MCF 10A (cell line): ENCODE measurements at places on chromosomes 7 and 10.

- no peak for DNase-seq
Measured at GRCh38 chr10:3139216-3139910, 33.2 kb downstream of the PITRM1 start.

DNA sequence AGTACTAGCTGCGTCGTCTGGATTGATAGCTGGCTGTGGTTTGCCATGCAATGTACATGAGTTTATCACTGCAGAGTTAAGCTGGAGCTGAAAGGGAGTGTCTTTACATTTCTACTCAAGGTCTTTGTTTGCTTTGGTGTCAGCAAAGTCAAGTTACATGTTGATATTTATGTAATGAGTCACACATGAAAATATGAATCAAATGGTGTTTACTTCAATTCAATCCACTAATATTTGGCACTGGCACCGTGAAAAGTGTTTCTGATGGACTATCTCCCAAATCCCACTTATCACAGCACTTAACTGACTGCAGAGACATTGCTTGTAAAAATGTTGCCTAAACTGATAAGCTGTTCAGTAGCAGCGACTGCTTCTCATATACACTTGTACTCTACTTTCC is 395.9 kb downstream of the TFEC start:
- DNase-seq = peak; percentile 4

GRCh38 chr7:141313896-141314295 is 237.3 kb upstream of the AGK start:
- DNase-seq = no peak

DNA sequence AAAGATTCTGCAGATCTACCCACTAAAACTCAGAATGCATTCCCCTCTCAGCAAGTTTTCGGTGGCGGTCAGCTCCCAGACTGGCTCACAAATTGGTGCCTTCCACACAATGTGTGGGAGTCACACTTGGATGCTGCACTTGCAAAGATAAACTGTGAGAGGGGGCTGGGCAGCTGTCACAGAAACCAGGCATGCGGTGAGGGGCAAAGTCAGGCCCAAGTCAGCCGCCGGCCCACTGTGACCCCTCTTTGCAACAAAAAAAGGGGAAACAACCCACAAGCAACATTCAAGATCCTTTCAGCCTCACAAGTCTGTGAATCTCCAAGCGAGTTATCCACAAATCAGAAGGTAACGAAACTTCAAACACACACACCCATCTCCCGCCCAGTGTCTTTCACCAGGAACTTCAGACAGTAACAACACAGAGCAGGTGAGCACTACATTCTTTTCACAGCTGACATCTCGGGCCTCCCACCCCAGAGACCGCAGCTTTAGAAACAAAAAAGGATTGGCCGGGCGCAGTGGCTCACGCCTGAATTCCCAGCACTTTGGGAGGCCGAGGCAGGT is 32.0 kb downstream of the SNX8 start:
- no peak for DNase-seq

DNA sequence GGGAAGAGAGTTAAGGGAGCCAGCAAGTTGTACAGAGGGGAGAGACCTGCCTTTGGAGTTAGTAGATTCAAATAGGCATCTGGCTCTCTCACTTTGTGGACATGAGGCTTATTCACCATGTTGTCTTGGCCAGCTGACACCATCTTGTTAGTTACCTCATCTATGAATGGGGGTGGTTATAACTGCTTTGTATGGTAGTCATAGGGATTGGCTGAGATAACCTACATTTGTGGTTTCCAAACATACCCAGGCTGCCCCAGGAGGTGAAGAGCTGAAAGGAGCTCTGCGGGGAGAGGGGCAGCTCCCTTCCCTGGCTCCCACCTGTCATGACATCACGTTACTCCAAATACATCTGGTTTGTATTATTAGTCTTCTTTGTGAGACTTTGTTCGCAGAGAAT is 393.3 kb upstream of the AUTS2 start:
- no peak for DNase-seq

- DNase-seq = peak; percentile 1
Measured at GRCh38 chr7:90857603-90858002, 261.5 kb downstream of the CDK14 start.

DNA sequence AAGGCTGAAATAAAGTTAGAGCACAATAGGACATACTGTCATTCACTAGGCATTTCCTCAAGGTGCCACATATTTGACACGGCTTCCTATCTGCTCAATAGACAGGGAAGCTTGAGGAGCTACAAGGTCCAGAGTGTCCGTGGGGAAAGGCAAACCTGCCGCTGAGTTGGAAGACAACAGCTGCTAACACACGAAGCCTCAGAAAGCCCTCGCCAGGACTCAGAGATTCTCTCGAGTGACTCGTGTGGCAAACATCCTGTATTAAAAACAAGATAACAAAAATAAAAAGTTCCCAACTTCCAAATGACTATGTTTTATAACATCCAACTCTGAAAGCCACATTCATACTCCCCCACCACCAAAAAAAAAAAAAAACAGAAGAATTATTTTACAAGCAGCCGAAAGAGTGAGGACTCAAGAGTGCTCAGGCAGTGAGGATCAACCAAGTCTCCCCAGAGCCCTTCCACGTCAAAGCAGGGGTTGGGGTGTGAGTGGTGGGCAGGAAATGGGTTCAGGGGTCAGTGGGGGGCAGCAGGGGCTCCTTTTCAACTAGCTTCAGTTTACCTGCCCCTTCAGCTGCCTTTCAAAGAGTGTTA is 67.6 kb downstream of the STK17A start:
- DNase-seq = no peak

- no peak for DNase-seq
Measured at GRCh38 chr10:92413519-92413918, 122.6 kb downstream of the MARCHF5 start.

- DNase-seq = no peak
Measured at GRCh38 chr10:95785317-95785716, 29.4 kb downstream of the ENTPD1 start.

- peak; percentile 62 for DNase-seq
Measured at GRCh38 chr7:46972205-46972604, 609.7 kb downstream of the TNS3 start.

DNA sequence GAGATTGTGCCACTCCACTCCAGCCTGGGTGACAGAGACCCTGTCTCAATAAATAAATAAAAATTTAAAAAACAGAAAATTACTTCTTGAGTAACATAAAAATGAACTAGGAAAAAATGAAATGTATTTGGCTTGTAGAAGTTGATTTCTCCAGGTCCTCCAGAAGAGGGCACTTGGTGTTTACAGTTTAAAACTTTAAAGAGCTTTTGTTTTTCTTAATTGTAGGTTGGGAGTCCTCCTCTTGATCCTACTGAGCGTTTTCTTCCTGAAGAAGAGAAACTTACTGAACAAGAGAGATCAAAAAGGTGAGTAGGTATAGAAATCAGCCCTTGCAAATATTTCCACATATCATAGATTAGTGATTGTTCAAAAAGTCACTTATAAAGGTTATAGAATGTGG is 16.2 kb downstream of the KIFBP start:
- DNase-seq = peak; percentile 47

DNA sequence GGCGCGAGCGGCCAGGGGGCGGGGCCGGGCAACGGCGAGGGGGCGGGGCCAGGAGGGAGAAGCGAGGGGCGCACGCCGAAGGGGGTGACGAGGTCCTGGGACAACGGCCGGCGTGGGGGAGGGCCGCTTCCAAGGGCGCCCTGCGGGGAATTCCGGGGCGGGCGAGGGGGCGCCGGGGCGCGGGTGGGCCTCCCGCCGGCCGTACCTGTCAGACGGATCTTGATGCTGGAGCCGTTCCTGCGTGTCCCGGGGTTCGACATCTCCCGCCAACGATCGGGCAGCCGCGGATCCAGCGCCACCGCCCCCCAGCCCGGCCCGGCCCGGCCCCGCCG is 421 bp downstream of the SMURF1 start:
- DNase-seq = no peak

- peak; percentile 23 for DNase-seq
Measured at GRCh38 chr10:118569241-118569881, 26.1 kb downstream of the PRLHR start.

GRCh38 chr10:91887272-91888076 is 21.8 kb downstream of the FGFBP3 start:
- no peak for DNase-seq

DNA sequence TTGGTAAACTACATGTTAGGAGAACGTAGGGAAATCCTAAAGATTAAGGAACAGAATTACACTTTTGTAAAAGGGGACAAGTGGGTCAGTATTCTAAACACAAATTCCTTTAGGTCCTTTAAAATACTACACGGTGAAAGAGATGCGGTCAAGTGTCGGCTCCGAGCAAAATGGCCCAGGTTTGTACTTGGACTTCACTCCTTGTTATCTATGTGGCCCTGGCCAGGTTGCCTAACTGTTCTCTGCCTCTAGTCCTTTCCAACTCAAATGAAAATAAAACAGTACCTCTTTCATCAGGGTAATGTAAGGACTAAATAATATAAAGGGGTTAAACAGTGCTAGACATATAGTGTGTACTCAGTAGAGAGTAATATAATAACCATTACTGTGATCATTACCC is 344.8 kb downstream of the PARD3 start:
- DNase-seq = no peak

DNA sequence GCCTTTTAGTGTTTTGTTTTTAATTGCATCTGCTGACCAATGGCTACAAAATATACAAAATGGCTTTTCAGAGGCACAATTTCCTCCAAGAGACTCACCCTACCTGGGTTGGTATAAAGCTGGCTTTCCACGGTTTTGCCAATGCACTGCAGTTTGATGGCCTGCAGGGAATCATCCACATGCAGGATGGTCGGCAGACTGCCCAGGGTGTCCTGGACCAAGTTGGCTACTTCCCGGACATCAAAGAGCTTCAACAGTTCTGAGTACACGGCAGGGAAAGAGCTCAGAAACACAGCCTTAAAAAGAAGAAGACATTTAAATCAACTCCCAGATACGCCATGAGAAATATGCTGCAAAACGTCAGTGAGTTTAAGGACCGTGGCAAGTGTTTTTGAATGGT is 301.0 kb upstream of the IMMP2L start:
- DNase-seq = no peak

- peak; percentile 48 for DNase-seq
Measured at GRCh38 chr7:18610331-18610948, 114.9 kb downstream of the HDAC9 start.

GRCh38 chr7:134850066-134850465 is 70.6 kb downstream of the CALD1 start:
- no peak for DNase-seq

- DNase-seq = no peak
Measured at GRCh38 chr10:98920360-98920759, 315.3 kb downstream of the HPSE2 start.

DNA sequence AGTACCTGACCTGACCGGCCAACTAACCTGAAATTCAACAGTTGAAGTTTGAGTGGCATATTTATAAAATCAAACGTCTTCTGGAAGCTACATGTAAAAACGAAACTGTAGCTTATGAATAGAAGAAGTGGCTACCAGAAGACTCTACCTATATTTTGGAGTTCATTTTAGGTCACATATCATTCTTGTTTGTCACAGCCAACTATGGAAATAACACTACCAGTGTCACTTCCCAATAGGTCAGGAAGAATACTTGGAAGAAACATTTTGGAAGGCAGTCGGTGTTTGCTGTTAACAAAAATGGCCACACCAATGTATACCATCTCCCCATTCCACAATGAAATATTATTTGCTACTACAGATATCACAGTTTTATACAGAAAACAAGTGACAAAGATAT is 12.6 kb downstream of the TWIST1 start:
- DNase-seq = no peak

- peak; percentile 80 for DNase-seq
Measured at GRCh38 chr10:3783316-3783681, 1.7 kb downstream of the KLF6 start.

- no peak for DNase-seq
Measured at GRCh38 chr10:34327184-34327583, 487.9 kb downstream of the PARD3 start.

DNA sequence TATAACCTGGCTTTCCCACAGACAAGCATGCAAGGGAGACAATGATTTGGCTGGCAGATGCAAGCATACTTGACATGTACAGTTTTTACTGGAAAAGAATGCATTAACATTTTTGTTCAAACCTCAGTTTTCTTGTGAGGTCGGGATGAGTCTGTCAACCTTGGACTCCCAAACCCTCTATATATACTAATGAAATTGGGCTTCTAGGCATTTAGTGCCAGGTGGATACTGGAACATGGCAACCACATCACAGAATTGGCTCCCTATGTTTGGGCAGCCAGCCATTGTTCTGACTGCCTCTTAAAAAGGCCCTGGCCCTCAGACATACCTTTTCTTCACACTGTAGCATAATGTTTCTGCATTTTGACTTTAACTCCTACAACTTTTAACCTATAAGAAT is 39.1 kb downstream of the CDK6 start:
- DNase-seq = peak; percentile 18

DNA sequence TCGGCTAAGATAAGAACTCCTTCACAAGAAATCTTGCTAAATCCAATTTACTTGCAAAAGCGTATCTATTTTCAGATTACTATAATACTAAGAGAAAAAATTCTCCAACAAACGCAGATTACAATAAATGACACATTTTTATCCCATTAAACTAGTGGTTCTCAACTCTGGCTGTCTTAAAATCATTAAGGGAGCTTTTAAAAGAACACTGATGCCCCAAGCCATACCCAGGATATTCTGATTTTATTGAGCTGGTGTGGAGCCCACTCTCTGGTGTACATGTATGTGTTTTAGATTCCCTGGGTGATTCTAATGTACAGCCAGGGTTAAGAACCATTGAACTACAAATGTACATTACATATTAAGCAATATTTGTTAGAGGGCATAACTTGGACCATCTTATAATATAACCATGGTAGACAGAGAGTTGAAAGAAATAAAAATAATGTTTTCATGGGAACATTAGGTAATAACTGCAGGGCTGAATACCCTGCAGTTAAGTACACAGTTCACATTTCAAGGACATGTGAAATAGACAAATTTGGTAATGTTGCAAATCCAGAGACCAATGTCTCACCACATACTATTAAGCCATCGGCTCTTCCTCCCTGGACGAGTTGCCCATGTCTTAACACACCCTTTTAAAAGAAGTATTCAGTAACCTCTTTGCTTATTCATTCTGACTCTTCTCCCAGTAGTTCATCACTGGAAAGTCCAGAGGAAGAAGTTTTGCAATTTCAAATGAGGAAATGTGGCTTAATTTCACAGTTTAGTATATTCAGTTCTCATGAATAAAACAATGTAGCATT is 6.2 kb downstream of the GSAP start:
- DNase-seq = peak; percentile 94

DNA sequence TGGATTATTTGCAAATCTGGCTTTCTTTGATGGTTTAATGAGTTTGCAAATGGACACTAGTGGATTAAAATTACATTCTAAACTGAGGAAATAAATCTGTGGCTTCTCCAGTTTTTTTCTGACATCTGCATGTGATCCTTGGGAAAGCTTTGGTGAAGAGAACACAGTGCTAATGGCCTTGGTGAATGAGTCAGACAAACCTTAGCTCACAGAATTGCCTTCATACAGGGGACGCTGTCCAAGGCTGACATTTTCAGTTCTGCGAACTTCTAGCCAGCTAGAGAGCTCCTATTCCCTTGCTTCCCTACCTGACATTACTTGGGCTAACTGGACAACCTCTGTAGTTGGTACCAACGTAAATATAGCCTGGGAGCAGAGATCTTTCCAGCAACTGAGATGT is 21.2 kb downstream of the BMPER start:
- peak; percentile 6 for DNase-seq
